NCI-H1436 (cell line): ENCODE measurements at places on chromosomes 16 and 17.

GRCh38 chr17:30393911-30394867, 15.5 kb downstream of the CPD start:
- no peak for DNase-seq

DNA sequence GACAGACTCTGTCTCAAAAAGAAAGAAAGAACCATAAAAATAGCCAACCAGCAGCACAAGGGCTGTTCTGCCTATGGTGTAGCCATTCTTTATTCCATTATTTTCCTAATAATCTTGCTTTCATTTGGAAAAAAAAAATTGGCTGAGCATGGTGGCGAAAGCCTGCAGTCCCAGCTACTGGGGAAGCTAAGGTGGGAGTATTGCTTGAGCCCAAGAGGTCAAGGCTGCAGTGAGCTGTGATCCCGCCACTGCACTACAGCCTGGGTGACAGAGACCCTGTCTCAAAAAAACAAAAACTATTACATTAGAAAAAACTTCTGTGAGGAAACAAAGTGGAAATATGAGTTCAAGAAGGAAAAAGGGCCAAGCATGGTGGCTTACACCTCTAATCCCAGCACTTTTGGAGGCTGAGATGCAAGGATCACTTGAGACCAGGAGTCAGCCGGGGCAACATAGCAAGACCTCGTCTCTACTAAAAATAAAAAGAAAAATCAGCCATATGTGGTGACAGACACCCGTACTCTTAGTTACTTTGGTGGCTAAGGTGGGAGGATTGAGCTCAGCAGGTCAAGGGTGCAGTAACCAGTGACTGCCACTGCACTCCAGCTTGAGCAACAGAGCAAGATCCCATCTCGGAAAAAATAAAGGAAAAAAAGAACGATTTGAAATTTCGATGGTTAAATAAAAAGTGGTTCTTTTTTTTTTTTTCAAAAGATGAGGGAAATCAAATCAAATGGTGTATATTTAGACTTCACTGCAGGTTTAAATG, 2.5 kb downstream of the DCAKD start:
- DNase-seq, result no peak

DNA sequence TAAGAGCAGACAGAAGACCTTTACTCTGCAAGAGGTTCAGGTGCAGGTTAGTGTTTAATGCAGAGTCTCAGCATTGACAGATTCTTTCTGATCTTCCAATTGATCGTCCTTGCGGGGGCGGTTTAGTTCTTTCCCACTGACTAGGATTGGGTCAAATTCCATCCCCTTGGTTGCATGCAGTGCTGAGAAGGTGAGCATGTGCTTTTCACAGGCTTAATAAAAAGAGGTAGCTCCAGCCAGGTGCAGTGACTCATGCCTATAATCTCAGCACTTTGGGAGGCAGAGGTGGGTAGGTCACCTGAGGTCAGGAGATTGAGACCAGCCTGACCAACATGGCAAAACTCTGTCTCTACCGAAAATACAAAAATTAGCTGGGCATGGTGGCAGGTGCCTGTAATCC, 7.5 kb upstream of the ITGAD start:
- DNase-seq, result no peak

- no peak for DNase-seq
Observed at GRCh38 chr16:2949705-2950352, 14.2 kb upstream of the KREMEN2 start.
